ENCODE measurements at places on chromosomes 2 and 18.

- peak; percentile 35 for DNase-seq
Measured at GRCh38 chr2:157404363-157404762, 39.5 kb downstream of the CYTIP start.

- no peak for DNase-seq
Measured at GRCh38 chr2:181672255-181673008, 7.9 kb downstream of the NEUROD1 start.

DNA sequence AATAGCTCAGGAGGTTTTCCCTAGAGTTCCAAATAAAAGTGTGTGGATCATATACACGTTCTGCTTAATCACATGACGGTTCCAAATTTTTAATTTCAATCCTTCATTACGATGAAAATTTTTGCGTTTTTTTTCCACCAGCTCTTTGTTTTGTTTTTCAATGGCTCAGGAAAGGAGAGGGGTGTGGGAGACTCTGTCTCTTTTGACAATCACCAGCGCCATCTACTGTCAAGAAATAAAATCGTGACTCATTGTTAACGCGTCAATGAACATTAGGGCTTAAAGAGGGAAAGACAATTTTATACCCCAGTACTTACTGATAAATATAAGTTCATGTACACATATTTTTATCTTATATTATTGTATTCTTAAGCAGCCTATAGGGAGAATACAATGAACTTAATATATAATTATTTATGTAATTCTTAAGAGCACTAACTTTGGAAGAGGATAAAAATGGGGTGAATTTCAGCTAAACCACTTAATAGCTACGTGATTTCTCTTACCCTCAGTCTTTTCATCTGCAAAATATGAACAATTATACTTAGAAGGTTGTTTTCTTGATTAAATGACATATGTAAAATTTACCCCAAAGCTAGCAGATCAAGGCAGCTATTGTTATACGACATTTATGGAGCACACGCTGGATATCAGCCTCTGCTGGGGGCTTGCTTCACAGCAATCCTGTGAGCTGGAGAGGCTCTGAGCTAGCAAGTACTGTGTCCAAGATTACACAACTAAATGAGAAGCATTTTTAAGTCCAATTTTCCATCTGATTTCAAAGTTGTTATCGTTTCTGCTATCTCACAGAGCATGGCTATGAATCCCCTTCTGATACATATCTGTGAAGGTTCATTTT, 47.4 kb upstream of the RMDN2 start:
- no peak for DNase-seq

DNA sequence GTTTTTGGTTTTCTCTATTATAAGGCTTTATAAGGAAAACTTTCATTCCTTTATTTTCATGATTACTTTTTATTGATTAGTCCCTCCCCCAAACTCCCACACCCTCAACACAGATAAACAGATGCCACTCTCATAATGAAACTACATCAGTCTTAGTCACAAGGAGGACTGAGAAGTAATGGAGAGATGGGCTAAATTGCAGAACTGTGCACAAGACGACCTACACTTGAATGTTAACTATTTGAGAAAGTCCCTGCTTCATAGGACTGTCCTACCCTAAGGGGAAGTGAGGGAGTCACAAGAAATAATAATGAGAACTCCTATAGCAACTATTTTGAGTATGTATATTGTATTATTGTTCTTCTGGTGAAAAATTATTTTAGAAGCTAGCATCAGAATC, 360.8 kb downstream of the RBM43 start:
- DNase-seq = no peak

- no peak for DNase-seq
Measured at GRCh38 chr2:232504438-232504837, 15.8 kb upstream of the PRSS56 start.

DNA sequence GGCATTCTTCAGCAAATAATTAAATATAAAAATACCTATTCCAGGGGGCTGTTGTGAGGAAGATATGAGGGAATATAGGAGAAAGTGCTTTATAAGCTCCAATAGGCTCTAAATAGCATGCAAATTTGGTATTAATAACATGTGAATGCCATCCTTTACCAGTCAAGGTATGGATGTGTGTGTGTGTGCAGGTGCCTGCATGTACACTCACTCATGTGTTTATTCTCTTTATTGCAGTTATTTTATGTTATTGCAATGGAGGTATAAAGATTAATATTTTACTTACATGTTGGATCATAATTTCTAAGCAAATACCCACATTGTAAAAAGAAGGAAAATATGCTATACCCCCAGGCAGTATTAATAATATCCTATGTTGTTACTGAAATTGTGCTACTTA, 1093.0 kb upstream of the GYPC start:
- DNase-seq = no peak

GRCh38 chr2:192960945-192961344, 766.2 kb upstream of the TMEFF2 start:
- no peak for DNase-seq

- no peak for DNase-seq
Measured at GRCh38 chr2:241314226-241315092, 1.0 kb downstream of the HDLBP start.

DNA sequence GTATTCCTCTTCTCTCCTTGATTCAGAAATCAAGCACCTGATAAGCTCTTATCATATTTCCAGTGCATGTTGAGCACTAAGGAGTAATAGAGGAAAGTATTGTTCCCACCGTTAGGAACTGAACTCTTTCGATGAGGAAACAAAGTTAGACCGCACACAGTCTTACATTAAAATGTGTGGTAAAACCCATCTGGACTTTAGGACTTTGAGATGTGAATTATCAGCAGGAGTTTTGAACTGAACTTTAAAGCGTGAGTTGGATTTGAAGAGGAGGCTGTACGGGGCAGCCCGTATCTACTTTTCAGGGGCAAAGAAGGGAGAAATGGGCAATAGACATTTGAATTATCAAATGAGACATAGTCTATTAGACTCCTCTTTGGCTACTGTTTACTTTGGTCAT, 134.4 kb downstream of the SETBP1 start:
- no peak for DNase-seq

DNA sequence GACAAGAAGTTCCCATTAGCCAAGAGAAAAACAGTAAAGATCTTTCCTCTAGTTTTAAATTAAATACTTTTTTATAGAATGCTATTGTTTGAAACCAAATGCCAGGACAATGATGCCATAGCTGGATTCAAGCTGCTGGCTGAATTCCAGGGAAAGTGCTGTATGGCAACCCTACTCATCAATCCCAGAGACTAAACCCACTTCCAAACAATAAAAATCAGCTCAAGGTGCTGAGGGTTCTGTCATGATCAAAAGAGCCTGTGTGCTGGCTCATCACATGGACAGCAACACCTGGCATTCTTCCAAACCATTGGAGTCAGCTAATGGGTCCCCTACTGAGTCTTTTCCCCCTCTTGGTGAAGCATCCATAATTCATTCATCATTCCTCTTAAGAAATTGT, 53.7 kb upstream of the PARD3B start:
- no peak for DNase-seq

DNA sequence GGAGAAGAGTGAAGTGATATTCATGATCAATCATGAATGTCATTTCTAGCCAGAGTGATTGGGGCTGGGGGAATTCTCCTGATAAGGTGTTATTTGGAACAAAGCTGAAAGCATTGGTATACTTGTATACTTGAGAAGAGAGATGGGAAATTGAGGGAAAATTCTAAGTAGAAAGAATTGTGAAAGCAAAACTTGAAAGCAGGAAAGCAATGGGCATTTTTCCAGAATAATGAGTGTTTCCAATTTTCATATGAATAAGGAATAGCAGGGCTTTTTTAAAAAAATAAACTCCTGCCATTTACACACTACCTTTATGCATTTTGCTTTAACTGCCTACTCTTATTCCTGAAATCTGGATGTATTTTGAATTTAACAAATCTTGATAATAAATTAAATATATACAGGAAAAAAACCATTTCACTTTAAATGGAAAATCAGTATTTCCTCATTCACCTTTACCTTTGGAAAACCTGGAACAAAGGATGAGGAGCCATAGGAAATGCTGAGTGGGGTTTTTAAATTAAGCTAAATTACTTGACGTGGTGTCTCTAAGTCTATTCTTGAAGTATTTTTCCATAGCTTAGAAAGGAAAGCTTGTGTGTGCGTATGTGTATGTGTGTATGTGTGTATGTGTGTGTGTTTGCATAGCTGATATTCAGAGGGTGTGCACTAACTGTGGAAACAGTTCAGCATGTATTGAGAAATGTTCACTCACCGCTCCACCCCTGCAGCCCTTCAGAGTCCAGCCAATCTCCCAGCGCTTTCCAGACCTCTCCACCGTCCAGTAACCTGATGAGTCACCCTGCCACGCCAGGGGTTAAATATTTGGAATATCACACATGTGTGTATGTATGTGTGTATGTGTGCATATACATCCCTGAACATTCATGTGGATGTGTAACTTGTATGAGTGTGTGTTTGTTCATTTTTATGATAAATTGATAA, 427.3 kb downstream of the THSD7B start:
- no peak for DNase-seq

GRCh38 chr18:27887711-27888495, 289.0 kb downstream of the CDH2 start:
- DNase-seq = no peak

GRCh38 chr2:85277416-85278158, 50.2 kb downstream of the TGOLN2 start:
- no peak for DNase-seq

DNA sequence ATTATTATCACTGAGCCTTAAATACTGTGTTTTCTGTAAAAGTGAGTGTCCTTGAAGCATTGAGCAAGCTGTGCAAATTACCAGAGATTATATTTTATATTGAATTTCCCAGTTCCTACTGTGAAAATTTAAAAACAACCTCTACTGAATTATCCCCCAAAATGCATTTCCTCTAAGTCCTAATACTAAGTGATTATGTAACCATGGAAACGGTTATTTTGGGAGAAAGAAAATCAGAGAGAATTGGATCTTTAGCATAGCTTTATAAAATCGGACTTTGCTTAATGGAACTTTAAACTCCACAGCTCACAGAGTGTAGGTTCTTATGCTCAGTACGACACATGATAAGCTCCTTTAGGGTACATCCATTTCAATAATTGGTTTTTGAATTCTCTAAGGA, 19.3 kb upstream of the CHMP1B start:
- DNase-seq = no peak

DNA sequence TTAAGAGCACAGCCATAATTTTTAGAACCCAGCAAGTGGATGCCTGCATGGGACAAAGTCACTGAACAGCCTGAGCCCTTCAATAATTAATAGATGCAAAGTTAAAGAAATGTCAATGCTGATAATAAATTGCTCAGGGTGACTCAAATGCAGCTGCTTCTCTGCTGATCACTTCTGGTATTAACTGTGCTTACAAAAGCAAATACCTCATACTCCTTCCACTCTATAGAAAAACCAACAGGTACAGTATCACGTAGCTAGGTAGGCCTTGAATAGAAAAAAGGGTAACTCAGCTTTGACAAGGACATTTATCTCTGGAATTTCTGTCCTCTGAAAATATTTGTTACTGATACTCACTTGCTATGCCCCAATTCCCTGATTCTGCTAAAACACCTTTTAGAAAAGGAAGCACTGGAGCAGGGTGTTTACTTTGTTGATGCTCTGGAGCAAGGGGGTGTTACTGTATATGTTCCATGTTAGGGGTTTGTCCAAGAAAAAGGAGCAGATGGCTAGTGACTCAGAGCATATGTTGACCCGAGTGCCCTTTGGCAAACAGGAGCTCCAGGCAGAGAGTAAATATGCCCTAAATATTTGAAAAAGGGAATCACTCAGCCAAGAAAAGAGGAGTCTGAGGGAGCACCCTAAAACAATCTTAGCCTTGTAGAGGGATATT, 59.1 kb upstream of the RTN4 start:
- DNase-seq = no peak

DNA sequence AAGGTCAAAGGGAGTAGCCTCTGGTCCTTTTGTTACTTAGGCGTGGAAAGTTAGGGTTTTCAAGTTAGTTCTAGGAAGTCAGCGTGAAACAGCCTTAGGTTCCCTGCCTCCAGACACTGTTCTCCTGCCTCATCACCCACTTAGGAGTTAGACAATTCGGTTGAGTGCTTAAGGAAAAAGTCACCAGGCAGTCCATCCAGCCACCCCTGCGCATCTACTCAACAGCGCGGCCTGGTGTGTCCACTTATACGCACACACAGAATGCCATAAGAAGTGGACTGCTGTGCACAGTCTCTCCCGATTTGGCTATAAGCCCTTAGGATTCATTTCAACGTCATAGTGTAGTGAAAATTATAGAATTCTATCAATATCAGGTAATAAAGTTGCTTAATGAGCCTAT, 470.8 kb upstream of the TNP1 start:
- DNase-seq = no peak

DNA sequence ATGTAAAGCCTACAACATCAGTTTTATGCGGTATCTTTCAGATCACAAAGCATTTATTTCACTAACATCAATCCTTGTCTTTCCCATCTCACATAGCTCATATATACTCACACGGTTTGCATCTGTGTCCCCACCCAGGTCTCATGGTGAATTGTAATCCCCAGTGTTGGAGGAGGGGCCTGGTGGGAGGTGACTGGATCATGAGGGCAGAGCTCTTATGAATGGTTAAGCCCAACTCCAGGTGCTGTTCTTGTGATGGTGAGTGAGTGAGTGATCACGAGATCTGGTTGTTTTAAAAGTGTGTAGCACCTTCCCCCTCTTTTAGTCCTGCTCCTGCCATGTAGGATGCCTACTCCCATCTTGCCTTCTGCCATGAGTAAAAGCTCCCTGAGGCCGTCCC, 42.0 kb downstream of the PARD6G start:
- DNase-seq = no peak

GRCh38 chr18:22778996-22779395, 154.1 kb upstream of the RBBP8 start:
- no peak for DNase-seq

DNA sequence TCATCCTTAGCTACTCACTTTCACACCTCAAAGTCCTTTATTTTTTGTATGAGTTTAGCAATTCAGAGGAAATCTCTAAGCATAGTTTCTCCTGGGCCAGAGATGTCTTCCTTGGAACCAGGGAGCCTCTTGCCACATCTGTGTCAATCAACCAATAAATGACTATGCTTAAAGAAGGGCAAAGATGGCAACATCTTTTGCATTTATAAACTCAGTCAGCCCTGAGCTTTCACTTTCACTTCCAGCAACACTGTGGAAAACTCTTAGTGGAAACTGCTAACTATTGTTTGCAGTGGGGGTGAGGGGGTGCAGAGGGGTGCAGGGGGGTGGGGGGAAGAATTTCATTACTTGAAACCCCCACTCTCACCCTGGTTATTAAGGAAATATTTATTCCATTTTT, 3.4 kb downstream of the ACVR1C start:
- no peak for DNase-seq

DNA sequence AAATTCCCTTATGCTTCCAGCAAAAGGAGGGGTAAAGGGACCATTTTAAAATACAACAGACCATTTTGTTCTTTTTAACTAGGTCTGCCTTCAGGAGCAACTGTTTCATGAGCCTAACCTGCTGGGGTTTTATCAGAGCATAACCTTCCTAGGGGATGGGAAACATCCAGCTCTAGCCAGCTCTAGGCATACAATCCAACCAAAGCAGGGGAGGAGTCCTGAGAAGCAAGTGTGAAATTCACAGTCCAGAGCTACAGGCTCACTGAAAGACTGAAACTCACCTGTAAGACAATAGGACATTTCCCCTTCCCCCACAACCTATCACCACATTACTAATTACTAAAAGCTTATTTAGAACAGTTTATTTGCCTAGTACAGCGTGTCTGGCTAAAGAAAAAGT, 1296.6 kb upstream of the DDX18 start:
- no peak for DNase-seq

Data from stimulated activated CD4-positive, alpha-beta T cell treated with anti-CD3 and anti-CD28 coated beads, Interleukin-12 subunit alpha, Interleukin-12 subunit beta, amount 100 ng/mL, for 4 hours (primary cell).